ENCODE measurements at places on chromosomes 16 and 17.
A peak's percentile ranks its signal among the peaks of the same experiment; 100 is the strongest.

- DNase-seq: no peak
Measured at GRCh38 chr17:67051837-67052236, 7.5 kb downstream of the CACNG1 start.

DNA sequence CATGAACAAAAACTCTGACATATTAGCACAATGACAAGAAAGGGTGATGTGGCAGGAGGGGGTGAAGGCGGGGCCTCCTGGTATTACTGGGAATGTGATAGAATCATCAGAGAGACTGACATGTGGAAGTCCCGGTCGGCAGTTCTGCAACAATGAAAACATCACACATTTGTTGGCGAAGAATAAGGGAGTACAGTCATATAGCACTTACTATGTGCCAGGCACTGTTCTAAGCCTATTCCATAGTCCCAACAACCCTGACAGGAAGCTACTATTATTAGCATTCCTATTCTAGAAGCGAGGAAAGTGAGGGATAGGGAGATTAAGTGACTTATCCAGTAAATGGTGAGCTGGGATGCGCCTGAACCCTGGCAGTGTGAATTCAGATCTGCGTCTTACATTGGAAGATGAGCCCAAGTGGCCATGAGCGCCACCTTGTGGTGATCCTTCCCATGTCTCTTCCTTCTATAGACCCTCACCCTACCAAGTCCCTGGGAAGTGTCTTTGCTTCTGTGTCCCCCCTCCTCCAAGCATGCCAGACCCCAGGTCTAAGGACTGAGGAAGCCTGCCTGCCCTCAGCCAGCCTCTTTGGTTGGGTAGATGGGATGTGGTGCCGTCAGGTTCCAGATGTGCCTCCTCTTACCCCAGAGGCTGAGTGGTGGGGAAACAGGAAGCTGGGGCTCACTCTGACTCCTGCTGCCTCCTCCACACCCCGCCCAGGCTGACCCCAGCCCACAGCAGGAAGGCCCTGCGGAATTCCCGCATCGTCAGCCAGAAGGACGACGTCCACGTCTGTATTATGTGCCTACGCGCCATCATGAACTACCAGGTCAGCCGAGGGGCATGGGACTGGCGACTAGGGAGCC is 14.0 kb downstream of the FMNL1 start:
- DNase-seq: peak; percentile 66

DNA sequence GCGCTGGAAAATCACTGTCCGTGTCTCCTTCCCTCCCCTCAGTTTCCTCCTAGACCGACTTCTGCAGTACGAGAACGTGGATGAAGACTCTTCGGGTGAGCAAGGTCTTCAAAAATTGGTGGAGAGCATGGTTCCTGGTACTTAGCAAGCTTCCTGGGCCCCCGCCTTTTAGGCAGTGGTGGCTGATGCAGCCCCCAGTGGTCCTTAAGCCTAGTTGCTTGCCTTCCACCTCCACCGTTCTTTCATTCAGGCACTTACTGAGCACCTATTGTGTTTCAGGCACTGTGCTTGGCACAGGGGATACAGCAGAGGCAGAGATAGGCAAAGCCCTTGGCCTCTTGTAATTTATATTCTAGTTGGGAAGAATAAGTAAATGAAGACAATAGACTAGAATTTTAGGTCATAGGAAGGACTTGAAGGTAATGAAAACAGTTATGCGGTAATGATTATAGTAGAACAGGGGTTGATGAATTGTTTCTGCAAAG is 767 bp downstream of the INO80E start:
- DNase-seq: no peak

- DNase-seq: no peak
Measured at GRCh38 chr17:57902800-57903759, 52.1 kb downstream of the CUEDC1 start.

DNA sequence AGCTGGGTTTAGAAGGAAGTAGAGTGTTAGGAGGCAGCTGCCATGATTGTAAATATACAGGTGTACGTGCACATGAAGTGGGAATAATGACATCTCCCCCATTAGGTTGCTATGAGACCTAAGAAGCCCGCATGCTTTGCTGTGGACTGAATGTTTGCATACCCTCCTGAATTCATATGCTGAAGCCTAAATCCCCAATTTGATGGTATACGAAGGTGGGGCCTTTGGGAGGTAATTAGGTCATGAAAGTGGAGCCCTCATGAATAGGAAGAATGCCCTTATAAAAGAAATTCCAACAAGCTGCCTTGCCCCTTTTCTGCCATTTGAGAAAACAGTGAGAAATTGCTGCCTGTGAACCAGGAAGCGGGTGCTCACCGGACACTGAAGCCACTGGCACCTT is 44.0 kb downstream of the CCDC182 start:
- no peak for DNase-seq

DNA sequence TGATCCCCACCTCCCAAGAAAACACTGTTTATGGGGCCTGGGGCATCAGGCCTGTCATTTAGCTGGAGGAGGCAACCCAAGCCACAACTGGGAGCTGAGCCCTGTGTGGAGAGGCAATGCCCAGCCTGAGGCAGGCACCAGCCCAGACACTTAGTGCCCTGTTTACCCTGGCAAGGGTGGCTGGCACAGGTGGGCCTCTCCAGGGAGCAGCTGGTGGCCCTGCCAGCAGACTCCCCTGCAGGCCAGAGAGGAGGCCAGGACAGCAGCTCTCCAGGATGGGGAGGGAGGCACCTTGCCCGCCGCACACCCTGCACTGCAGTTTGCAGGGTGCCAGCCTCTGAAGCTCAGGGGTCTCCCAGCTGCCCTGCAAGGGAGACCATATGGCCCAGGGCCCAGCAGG is 9.1 kb upstream of the TMEM92 start:
- no peak for DNase-seq

DNA sequence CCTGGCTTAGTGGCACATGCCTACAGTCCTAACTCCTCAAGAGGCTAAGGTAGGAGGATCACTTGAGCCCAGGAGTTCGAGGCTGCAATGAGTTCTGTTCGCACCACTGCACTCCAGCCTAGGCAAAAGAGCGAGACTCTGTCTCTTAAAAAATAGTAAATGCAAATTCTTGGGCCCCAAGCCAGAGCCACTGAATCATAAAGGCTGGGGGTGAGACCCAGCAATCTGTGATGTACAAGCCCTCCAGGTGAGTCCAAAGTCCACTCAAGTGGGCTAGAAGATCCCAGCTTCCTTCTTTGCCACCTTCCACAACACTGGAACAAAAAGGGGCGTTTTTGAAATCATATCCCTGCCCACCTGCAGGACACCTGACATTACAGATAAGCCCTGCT is 16.9 kb downstream of the TRIM25 start:
- DNase-seq: no peak

DNA sequence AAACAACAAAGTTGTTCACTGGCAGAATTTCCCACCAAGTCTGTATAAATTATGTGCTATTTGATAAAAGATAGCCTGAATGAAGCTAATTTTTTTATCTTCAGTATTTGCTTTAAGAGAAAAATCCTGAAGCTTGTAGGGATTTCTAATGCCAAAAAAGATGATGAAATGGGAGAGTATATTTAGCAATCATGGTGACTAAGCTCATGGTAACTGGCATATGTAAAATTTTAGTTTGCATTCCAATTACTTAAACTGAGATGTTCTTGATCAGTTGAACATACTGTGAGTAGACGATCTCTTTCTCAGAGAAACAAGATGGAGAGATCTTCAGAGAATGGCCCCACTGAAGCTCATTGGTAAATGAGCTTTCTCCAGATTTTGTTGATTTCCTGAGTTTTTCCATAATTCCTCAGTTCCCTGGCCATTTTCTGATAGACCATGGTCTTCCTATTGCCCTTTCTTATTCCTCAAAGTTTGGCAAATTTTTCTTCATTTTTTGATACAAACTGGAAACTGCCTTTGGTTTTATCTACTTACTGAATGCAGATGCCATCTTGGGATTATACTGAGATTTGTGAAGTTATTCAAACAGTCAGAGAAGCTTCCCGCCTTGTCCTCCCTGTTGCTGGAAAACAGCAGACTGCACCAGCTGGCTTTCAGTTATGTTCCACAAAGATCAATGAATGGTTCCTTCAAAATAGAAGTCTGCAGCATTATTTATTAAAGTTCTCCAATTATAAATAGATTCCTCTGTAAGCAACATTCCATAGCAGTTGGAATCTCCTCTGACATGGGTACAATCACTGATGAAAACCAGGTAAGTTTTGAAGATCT is 68.3 kb upstream of the ALOX12 start:
- DNase-seq: no peak

GRCh38 chr17:19533036-19533717 is 477 bp upstream of the SLC47A1 start:
- DNase-seq: no peak

DNA sequence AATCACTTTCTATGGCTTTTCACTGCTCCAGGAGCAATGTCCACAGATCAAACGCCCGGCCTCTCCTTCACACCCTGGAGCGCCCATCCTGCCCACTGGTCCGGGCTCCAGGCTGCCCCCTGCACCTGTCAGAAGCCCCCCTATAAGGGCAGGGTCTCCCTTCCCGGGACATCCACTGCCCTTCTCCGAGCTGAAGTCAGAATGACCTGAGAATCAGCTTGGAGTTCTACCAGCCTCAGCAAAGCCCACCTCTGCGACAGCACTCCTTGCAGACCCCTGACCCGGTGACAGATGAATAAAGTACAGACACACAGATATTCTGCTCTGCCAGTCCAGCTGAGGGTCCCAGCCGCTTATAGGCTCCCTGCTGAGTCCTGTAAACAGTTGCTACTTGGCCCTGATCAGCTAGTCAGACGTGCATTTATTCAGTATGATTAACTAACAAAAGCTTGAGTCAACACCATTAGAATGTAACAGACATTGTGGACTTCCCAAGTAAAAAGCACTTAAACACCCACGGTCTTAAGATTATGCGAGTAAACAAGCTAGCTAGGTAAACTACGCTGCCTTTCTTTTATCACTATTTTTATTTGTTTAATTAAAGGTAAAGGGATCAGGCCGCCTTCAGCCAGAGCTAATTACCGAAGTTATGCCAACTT is 4.8 kb downstream of the SLC7A5 start:
- DNase-seq: no peak

DNA sequence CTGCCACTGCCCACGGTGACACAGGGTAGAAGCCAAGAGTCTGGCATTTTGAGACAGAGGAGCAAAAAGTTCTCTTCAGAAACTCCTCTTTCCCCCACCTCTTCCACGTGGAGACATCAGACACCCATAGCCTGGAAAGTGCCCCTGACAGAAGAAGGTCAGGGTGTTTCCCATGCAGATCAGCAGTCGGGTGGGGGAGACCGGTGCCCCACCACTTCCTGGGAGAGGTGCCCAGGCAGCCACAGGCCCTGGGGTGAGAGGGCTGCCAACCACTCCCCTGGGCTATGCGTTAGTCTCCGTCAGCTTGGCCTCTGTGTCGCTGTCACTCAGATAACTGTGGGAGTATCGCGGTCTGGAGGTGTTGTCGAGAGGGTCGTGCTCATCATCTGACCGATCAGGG is 31.5 kb downstream of the PIPOX start:
- no peak for DNase-seq

DNA sequence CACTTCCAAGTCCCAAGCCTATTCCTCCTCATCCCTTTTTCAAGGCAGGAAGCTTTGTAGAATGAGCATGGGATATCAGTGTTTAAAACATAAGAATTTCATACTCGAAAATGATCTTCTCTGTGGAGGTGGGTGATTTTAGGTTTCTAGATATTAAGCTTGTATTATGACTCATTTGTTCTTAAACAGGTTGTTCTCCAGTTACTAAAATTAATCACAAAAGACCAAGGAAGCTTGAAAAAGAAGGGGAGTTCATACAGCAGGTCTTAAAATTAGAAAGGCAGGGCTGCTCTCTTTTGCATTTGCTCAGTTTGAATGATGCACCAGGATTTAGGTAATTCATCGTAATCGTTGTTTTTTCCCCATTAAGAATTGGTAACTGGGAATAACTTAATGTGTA is 208.7 kb downstream of the PRKCA start:
- no peak for DNase-seq

- DNase-seq: no peak
Measured at GRCh38 chr17:64447526-64447925, 1.4 kb upstream of the MILR1 start.

GRCh38 chr17:4728124-4728523 is 3.1 kb upstream of the MED11 start:
- DNase-seq: no peak

DNA sequence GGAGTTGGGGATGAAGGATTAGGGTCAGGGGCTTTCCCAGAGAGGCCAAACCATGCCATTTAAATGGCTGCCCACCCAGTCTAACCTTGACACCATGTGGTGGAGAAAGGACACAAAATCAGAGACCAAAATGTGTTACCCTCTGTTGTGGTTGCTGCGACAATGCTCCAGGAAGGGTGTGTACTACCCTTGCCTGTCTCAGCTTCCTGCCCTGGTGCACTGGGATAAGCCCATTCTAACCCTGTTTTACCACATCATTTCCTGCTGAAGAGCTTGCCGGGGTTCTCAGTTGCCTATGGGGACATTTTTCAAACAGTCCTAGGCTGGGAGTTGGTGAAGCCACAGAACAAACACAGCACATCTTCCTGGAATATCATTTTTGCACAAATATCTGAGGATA is 4.9 kb downstream of the OR4D1 start:
- DNase-seq: peak; percentile 11

GRCh38 chr16:53773150-53773846 is 69.3 kb downstream of the FTO start:
- no peak for DNase-seq

- no peak for DNase-seq
Measured at GRCh38 chr17:35167666-35168065, 20.0 kb downstream of the UNC45B start.

DNA sequence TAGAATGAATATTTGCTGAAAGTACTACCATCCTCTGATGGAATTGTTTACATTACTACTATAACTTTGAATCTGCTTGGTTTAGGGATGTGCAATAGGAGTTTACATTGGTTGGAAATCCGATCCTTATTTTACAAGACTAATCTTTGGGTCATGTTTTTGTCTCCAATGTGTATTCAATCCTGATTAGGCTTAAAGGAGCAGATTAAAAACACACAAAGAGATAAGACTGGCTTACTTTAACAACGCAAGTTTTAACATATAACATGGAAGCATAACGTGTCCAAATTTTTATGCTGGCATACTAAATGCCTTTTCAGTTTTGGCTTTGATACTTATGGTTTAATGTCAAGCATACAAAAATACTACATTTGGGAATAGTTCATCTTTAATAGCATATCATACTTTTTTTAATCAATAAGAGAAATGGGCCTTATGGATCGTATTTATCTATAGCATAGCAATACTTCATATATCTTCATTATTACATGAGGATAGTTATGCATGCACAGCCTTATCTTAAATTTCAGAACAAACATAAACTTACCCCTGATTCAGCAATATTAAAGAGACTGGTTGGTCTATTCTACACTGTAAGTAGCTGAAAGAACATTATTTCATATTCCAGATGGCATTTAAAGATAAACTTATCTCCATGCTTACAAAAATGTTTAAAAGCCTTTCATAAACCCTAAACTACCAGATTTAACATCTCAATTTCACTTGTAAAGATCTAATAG is 69.9 kb upstream of the NACA2 start:
- DNase-seq: no peak

- no peak for DNase-seq
Measured at GRCh38 chr17:27995554-27995953, 46.9 kb upstream of the NLK start.

- no peak for DNase-seq
Measured at GRCh38 chr17:76442341-76443338, 10.3 kb downstream of the UBE2O start.

Data from activated T-helper 9 cell treated with anti-CD3 and anti-CD28 coated beads, Interleukin-2, amount 50 U/mL, for 16 hours (primary cell).